ENCODE measurements at places on chromosomes 2 and 18. TPM values are rescaled to one million over a fixed set of nuclear protein-coding genes. Genes with fewer than 3 reads are reported as not detected.

DNA sequence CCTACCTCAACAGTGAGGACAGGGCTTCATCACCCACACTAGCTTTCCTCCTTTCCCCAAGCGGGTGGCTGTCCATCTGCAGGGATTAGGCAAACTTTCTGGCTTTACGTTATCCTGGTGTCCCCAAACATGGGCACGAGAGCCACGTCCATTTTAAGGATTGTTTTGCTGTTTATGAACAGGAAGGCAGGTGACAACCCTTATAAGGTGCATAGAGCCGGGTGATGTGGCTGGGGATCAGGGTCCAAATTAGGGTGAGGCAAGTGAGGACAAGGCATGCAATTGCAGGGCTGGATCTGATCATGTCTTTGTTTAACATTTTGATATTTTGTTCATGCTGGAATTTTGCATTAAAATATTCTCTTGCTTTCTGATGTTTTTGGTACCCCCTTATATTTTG lies 27.6 kb upstream of the ITGA6 start:
- no peak overlapping the region for H3K27ac ChIP-seq
- H3K4me3 ChIP-seq: no peak overlapping the region
- no peaks in the 10 kb centered on the region for H3K36me3 ChIP-seq
- no peak for DNase-seq
- no peaks in the 10 kb centered on the region for H3K4me1 ChIP-seq

- no peaks in the 10 kb centered on the region for H3K36me3 ChIP-seq
- H3K4me3 ChIP-seq: no peak within 1 kb of the TSS
- no peak for DNase-seq
- no peaks in the 10 kb centered on the region for H3K27me3 ChIP-seq
- no peak within 1 kb of the TSS for H3K27ac ChIP-seq
Measured at GRCh38 chr2:233692648-233693047, at the start of gene UGT1A6. Gene UGT1A6, plus strand, starts transcription at chr2:233692890. Its CDS starts 115 bp downstream, at chr2:233693005.

- no peak overlapping the region for H3K27ac ChIP-seq
- H3K4me3 ChIP-seq: peak overlapping the region; percentile 48
- H3K4me1 ChIP-seq: no peaks in the 10 kb centered on the region
- no peaks in the 10 kb centered on the region for H3K27me3 ChIP-seq
Measured at GRCh38 chr2:100818606-100819369, 1.2 kb upstream of the NPAS2 start.

DNA sequence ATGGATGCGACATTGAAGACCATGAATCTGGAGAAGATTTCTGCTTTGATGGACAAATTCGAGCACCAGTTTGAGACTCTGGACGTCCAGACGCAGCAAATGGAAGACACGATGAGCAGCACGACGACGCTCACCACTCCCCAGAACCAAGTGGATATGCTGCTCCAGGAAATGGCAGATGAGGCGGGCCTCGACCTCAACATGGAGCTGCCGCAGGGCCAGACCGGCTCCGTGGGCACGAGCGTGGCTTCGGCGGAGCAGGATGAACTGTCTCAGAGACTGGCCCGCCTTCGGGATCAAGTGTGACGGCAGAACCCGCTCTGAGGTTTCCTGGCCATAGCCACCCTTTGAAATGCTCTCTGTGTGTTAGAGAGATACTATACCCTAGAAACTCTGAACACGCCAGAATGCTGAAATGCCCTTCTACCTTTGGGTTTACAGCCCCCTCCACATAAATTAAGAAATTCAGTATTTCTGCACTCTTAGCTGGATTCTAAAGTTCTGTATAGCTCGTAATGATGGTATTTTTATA lies 659 bp downstream of the CHMP1B start:
- peak overlapping the region; percentile 96 for H3K27ac ChIP-seq
- DNase-seq: peak; percentile 41
- peak overlapping the region; percentile 88 for H3K4me3 ChIP-seq

- no peak for DNase-seq
- H3K4me3 ChIP-seq: no peak overlapping the region
- no peaks in the 10 kb centered on the region for H3K36me3 ChIP-seq
- H3K27me3 ChIP-seq: no peaks in the 10 kb centered on the region
- no peak overlapping the region for H3K27ac ChIP-seq
- no peaks in the 10 kb centered on the region for H3K4me1 ChIP-seq
Measured at GRCh38 chr2:191885098-191885497, 38.2 kb upstream of the CAVIN2 start.

DNA sequence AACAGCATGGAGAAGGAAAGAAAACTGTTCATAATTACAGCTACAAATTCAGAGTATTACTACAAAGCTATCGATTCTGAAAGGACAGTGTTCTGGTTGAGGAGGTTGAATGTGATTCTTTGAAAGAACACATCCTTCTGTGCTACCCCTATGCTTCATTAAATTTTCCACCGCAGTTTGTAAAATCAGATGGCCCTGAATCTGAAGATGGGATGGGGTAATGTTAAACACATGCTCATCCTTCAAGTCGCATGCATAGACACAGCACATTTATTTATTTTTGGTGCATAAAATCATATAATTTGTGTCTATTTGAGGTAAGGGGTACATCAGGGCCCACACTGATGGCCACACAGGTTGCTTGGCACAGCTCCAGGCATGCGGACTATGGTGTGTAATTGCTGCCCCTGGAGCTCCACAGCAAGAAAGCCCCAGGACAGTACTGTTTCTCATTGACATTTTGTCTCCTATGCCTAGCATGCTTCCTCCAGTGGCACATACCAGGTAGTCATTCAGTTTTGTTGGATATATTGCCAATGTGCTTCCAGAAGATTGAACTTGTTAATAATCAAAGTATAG lies 238.8 kb upstream of the TANK start:
- no peaks in the 10 kb centered on the region for H3K4me1 ChIP-seq
- no peak overlapping the region for H3K4me3 ChIP-seq
- no peaks in the 10 kb centered on the region for H3K27me3 ChIP-seq
- H3K27ac ChIP-seq: no peak overlapping the region

- no peaks in the 10 kb centered on the region for H3K27me3 ChIP-seq
- no peaks in the 10 kb centered on the region for H3K36me3 ChIP-seq
- no peak overlapping the region for H3K4me3 ChIP-seq
- no peak overlapping the region for H3K27ac ChIP-seq
- no peak for DNase-seq
Measured at GRCh38 chr2:137348301-137348700, 583.0 kb downstream of the THSD7B start.

GRCh38 chr18:3848316-3848715 lies 398.3 kb downstream of the TGIF1 start:
- DNase-seq: no peak
- no peaks in the 10 kb centered on the region for H3K4me1 ChIP-seq
- H3K4me3 ChIP-seq: no peak overlapping the region
- no peaks in the 10 kb centered on the region for H3K36me3 ChIP-seq
- H3K27me3 ChIP-seq: peaks cover 2% of the 10 kb centered on the region

- no peaks in the 10 kb centered on the region for H3K27me3 ChIP-seq
- no peaks in the 10 kb centered on the region for H3K4me1 ChIP-seq
- no peak overlapping the region for H3K27ac ChIP-seq
- no peaks in the 10 kb centered on the region for H3K36me3 ChIP-seq
Measured at GRCh38 chr2:229521576-229521975, 192.8 kb downstream of the DNER start.

- peaks cover 23% of the 10 kb centered on the region for H3K36me3 ChIP-seq
- peak; percentile 95 for DNase-seq
- no peaks in the 10 kb centered on the region for H3K27me3 ChIP-seq
- peak overlapping the region; percentile 89 for H3K4me3 ChIP-seq
Measured at GRCh38 chr18:5237723-5238370, 40.8 kb upstream of the AKAIN1 start.

SERPINB3 gene
- total RNA-seq: not detected

KCTD18 gene
- 16.2 TPM for total RNA-seq
